ENCODE measurements at places on chromosomes 5 and 9.
A peak's percentile ranks its signal among the peaks of the same experiment; 100 is the strongest.

- no peak for DNase-seq
Observed at GRCh38 chr5:64693636-64694035, 3.3 kb downstream of the SHISAL2B start.

DNA sequence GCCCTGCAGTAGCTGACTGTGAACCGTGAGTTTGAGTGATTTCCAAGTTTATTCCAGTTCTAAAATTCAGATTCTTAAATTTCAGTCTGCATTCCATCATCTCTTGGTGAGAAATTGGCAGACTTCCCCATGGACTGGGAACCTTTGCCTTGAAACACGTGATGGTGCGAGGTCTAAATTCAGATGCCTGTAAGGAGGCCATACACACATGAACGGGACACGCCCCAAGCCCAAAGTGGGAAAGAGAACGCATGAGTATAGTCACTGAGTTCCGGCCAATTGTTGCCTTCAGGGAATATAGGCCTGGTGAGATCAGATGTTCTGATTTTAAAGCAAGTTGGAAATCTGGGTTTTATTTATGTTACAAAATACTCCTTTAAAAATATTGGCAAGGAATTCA, 1084.4 kb upstream of the WWC1 start:
- DNase-seq = no peak

DNA sequence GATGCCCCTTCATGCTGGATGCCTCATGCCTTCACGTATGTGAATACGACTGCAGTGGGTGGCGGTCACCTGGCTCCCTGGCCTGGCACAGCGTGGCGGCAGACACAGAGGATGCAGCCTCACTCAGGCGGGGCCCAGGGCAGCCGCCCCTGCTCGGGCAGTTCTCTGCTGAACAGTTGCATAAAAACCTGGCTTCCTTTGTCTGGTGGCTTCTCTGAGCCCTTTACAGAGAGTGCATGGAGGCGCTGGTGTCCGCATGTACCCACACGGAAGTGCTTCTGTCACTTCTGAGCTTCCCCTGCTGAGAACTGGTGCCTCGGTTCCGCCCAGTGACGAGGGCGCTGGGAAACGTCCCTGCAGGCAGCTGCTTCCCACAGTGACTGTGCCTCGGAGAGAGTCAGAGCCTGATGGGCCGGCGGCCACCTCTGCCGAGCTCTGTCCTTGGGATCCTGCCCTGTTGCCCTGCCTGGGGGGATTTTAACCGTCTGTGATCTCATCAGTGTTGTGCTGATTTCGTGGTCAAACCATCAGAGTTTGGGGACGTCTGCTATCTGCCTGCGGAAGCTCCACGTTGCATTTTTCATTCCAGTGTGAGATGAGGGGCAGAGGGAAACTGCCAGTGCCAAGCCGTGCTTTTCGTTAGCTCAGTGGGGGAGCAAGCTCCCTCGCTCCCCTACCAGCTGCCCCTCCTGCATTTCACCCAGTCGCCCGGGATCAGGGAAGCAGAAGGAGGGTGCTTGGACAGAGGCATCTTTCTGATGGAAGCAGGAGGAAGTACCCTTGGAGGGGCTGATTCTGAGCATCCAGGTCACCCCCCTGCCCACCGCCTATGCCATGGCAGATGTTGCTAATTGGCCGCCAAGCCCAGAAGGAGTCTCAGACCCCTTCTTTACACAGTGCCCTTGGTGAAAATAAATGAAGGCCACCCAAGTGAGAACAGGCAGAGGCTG, 153.0 kb upstream of the COL5A1 start:
- peak; percentile 6 for DNase-seq

GRCh38 chr5:149338364-149338763, 6.9 kb upstream of the GRPEL2 start:
- DNase-seq = no peak
